BJ (cell line): ENCODE measurements at places on chromosomes 11 and 22.

DNA sequence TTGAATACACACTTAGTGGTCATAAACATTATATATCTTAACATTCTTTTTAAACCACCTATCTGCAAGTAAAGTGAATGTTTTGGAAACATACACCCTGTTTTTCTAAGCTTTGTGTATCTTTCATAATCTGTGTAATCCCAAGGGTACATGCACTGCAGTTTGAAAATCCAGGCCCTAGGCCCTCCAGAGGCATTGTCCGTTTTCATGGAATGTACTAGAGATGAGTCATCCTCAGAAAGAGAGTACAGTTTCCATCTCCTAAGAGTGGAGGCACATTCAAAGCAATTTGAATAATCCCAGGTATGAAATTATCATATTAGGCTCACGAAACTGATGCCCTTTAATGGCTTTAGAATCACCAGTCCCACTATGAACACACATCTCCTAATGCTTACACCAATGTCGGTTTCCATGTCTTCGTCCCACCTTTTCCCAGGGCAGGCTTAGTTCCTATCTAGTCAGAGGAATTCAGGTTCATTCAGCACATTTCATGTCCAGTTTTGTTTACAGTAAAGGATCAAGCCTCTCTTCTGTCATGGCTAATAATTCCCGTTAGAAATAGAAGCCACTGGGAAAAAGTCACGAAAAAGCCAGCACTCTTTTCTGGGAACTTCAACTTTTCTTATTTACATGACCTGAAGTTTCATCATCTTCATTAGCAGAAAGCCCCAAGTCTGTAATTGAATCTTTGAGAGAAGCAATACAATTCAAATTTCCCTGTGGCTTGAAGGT lies 39.5 kb upstream of the CD44 start:
- DNase-seq: no peak

DNA sequence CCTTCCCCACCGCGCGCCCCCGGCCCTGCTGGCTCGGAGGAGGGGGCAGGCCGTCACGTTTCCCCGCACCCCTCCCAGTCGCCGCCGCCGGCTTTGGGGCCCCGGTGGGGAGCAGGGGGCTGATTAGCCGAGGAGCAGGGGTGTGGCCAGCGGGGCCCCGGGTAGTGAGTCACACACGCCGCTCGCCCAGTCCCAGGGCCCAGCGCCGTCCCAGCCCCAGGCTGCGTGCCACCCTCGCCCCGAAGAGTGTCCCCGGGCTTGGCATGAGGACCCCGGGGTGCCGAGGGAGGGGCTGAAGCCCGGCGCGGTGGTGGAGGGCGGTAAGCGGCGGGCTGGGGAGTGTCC lies 34.4 kb downstream of the PRDM11 start:
- DNase-seq: no peak

DNA sequence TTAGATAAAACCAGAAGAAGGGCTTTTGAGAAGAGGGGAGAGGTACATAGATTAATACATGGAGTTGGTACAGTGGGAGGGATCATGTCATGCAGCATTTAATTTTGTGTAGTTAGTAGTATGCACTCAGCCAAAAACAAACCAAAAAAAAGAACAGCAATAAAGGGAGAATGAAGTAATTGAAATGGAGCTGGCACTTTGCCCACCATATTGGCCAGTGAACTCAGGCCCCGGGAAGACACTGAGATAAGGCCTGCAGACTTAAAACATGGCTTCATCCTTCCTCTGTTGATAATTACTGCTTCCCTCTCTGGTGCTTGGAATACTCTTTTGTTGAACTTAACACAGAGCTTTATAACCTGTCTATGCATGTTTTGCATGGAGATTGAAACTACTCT lies 3.1 kb downstream of the PANX1 start:
- no peak for DNase-seq

GRCh38 chr11:118623269-118623655 lies 15.8 kb downstream of the PHLDB1 start:
- DNase-seq: no peak

DNA sequence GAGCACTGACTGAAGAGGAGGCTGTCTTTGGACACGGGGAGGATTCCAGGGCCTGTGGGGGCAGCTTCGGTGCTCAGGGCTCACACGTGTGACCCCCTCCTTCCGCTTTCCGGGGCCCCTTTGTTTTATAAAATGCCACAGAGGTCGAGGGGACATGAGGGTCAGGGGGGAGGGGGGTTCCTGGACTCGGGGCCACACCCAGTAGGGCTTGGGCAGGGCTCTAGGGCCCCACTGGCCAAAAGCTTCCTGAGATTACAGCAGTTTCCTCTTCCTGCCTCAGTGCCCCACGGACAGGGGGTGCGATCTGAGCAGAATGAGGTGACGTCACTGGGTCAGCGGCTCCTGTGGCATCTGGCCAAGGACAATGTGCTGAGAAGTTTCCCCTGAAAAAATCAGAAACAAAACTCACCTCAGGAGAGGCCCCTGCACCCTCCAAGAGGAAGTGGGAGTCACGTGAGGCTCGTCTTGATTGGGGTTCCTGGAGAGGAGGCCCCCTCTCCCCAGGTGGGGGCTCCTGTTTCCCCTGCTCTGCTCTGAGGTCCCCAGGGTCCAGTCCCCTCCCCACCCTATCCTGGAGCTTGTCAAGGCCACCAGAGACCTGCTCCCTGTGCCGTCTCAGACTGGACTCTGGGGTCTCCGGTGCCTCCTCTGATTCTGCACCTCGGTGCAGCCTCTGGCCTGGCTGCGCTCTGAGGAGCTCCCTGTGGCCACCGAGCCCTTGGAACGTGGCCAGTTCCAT lies 6.4 kb upstream of the IFITM3 start:
- DNase-seq: no peak

DNA sequence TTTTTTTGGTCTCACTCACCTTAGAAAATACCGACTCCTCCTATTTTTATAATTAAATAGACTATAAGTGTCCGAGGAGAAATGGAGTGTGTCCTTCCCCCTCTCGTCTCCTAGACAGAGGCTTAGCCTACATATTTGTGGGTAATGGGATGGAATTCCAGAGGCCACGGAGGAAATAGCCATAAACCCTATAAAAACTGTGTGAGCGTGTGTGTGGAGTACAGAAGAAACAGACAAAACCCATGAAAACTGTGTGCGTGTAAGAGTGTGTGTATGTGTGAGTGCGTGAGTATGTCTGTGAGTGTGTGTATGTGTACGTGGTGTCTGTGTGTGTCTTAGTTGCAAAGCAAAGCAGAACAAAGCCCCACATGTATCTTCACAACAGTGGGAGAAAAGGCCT lies 883.5 kb downstream of the OPCML start:
- no peak for DNase-seq

DNA sequence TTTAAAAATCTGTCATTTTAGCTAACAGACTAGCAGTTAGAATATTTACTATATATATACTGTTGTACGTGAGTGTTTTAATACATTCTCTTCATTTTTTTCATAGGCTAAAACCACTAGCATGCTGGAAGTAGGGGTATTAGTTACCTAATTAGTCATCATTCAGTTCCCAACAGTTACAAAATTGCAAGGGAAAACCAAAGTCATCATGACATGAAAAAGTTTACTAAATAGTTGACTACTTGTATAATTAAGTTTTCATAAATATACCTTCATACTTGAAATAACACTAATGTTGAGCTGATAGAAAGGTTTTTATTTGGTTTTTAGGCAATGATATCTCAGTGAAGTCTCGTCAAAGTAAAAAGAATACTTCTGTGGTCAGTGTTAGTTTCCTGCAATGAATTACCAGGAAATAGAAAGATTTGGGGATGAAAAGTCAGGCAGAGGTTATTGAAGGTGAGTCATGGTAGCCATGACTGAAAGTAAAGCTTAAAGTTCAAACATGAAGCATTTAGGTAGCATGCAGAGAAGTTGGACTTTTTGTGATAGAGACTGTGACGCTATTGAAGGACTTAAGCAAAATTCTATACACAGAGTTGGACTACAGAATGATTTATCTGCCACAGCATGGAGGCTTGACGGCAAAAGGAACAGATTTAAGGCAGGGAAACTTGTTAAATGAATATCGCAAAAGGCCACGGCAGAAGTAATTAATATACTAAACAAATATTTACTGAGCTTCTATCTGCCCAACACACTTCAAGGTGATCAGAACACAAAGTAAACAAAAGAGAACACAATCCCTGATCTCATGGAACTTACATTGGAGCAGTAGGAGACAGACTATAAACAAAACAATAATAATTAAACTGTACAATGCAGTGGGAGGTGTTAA lies 828.1 kb upstream of the FAT3 start:
- DNase-seq: no peak
